ENCODE measurements at places on chromosomes 2 and 18.
A peak's percentile ranks its signal among the peaks of the same experiment; 100 is the strongest.

- DNase-seq = no peak
Observed at GRCh38 chr2:206611191-206611590, 31.1 kb upstream of the FAM237A start.

DNA sequence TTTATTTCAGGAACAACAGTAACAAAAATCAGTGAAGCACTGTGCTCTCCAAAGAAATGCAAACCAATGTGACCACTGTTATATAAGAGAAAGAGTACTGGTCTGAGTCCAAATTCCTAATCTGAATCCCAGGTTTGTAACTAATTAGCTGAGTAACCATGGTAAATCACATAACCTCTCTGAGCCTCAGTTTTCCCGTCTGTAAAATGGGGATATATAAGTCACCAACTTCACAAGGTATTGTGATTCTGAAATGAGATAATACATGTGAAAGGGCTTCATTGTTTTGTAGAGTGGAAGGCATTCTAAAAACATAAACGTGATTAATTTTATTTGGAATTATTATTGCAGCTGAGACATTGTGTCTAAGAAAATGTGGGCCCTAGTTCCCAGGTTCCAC is 91.3 kb upstream of the YPEL5 start:
- no peak for DNase-seq

DNA sequence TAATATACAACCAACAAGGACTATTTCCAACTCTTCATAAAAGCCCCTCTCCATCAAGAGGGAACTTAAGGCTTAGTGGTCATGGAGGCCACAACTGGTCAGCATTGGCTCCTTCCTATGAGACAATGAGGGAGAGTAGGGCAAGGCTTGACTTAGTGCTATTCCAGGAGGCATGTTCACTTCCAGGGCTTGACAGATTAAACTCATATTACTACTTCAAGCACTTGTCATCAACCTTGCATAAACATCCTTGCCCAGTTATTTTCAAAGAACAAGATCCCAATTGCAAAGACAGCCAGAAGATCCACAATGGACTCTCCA is 133.4 kb downstream of the FTCDNL1 start:
- no peak for DNase-seq

DNA sequence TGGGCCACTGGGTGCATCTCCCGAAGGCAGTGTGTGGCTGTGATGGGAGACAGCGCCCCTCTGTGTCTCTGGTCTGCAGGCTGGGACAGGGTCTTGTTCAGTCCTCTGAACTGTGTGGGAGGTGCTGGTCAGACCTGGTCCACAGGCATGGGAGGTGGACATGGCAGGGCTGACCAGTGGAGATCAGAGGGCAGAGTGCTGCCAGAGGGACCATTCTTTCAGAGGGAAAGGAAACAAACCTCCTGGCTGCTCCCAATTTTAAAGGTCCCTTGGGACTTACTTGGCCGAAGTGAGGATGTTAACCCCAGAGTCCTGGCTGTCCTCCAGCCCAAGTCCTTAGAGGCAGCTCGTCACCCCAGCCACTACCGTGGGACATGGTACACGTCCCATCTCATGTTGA is 4.0 kb downstream of the CAPN13 start:
- no peak for DNase-seq

DNA sequence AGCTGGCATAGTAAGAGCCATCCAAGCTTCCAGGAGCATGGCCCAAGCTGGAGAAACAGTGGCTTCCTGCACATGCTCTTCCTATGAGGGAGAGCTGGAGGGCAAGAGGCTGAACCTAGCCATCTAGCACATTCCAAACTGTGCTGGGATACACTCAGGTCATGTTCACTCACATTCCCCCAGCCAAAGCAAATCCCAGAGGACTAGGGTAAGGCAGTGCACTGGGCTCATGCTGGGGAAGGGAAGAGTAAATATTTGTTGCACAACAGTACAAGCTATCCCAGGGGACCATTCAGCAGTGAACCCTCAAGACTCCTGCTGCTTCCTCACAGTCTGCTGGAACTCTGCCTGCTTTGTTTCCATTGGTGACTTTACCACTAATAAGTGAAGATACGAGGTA is 20.7 kb upstream of the GYPC start:
- DNase-seq = peak; percentile 93

All from fibroblast of pulmonary artery (primary cell).